ENCODE measurements at places on chromosomes 1 and 21. TPM values are rescaled to one million over a fixed set of nuclear protein-coding genes. Genes with fewer than 3 reads are reported as not detected.

The GJA4 gene
- total RNA-seq, result not detected

DNA sequence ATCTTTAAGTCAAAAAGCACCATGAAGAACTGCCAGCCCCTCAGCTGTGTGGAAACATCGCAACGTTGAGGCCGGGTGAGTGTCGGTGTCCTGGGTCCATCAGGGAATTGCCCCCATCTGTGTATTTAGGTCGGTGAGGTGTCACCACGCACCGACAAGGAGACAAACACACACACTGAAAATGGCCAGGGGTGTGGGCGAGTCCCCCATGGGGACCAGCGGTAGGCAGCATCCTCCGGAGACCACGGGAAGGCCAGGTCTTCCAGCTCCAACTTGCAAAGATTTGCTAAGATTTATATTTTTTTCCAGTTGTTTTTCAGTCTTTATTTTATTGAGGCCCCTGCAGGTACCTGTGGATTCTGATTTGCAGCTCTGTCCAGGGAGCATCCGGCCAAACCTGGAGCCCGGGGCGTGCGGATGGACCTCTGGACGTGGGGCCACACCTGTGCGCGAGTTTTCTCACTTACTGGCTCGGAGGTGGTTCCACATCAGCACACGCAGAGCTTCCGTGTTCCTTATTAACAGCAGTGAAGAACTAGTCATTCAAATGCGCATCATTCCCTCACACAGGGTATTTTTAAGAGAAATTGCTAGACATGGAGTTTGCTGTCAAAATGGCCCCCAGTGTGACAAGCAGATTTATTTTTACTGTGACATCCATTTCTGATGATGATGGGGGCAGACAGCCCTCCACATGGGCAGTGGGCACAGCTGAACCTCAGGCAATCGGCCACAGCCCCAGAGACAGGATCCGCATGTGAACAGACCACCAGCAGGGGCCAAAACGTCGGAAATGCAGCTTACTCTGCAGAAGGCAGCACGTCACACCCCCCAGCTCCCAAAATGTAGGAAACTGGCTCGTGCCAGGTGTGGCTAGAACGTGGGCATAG lies 17.2 kb upstream of the SLC19A1 start:
- DNase-seq, result peak; percentile 33

GRCh38 chr1:43524804-43525203 lies 5.9 kb upstream of the PTPRF start:
- no peak for DNase-seq

The IKBKE gene
- total RNA-seq, result 40.7 TPM

- DNase-seq, result peak; percentile 23
Observed at GRCh38 chr21:46459356-46460112, 843 bp downstream of the DIP2A start.

The UBE2J2 gene
- 80.5 TPM for total RNA-seq

DNA sequence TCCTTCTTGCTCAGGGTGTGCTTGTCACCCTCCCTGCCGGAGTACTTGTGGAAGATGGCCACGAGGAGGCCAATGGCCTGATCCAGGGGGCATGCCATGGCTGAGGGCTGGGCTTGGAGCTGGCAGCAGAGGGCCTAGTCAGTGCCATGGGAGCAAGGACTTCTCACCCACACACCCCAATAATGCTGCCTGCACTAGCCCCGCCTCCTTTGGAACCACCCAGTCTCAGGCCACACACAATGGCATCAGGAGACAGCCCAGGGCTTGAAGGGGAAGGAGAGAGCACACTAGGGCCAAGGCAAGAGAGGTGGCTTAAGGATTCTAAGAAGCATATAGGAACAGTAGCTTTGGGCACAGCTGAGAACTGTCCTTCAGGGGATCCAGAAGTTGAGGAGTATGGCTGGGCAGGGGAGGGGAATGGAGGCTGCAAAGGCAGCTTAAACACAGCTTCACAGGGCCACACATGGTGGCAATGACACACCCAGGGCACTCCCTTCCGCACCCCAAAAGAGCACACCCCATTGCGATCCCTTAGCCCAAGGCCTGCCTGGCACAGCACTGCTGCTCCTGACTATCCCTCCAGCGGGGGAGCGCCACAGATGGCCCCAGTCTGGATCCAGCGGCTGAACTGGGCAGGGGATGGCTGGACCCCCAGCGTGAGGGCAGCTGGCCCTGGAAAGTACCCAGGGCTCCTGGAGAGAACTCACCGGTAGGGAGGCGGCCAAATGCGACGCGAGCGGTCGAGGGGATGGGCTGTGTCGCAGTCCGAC lies at the start of gene S100A6:
Gene S100A6 (minus strand): TSS at position 750 of the 770 bp plus-strand sequence. CDS start 652 bp downstream, at position 98.
- DNase-seq, result peak; percentile 67

The ZNF683 gene
- total RNA-seq, result not detected

DNA sequence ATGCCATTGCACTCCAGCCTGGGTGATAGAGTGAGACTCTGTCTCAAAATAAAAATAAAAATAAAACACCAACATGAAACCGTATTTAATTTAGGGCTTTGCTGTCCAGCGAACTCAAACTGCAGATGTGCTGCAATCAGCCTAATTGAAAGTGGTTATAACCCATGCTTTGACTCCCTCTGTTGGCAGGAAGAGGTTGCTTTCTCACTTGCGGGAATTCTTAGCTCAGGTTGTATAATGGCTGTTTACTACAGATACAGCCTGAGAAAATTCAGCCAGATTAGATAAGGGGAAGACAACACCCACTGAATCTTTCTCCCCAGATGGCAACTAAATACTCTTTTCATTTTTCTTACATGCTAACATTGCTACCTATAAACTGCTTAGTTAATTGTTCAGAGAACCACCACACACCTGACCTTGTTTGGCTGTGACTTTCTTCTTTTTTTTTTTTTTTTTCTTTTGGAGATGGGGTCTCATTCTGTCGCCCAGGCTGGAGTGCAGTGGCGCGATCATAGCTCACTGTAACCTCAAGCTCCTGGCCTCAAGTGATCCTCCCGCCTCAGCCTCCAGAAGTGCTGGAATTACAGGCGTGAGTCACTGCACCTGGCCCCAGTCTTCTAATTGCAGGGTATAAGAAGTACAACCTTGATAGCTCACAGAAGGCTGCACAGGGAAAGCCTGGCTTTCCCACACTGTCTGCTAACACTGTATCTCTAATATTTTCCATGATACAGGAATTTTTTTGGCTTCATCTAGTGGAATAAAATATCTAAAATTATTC lies 34.6 kb downstream of the DNTTIP2 start:
- peak; percentile 30 for DNase-seq

DNA sequence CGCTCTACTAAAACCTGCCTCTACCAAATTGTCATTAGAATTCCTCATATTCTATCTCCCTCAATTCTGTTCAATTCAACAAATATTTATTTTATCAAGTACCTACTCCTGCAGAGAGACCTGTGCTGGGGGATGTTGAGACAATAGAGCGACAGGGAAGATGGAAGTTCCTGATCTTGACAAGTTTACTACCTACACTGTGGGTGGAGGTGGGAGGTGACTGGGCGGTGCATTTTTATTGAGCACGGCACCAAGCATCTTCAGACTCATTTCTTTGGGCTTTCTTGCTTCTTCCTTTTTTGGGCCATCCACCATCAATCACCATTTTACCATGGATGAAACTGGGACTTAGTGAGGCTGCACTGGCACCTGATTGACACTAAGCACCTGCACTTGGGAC lies 61.3 kb downstream of the KIRREL1 start:
- DNase-seq, result no peak

- no peak for DNase-seq
Observed at GRCh38 chr1:86872086-86872485, 41.8 kb downstream of the SELENOF start.

The ZCCHC17 gene
- total RNA-seq, result 15.1 TPM

- DNase-seq, result no peak
Observed at GRCh38 chr1:33852711-33853110, 11.2 kb upstream of the HMGB4 start.

The S100A10 gene
- total RNA-seq, result 290 TPM

GRCh38 chr1:114316204-114316603 lies 162.5 kb upstream of the SYT6 start:
- no peak for DNase-seq

DNA sequence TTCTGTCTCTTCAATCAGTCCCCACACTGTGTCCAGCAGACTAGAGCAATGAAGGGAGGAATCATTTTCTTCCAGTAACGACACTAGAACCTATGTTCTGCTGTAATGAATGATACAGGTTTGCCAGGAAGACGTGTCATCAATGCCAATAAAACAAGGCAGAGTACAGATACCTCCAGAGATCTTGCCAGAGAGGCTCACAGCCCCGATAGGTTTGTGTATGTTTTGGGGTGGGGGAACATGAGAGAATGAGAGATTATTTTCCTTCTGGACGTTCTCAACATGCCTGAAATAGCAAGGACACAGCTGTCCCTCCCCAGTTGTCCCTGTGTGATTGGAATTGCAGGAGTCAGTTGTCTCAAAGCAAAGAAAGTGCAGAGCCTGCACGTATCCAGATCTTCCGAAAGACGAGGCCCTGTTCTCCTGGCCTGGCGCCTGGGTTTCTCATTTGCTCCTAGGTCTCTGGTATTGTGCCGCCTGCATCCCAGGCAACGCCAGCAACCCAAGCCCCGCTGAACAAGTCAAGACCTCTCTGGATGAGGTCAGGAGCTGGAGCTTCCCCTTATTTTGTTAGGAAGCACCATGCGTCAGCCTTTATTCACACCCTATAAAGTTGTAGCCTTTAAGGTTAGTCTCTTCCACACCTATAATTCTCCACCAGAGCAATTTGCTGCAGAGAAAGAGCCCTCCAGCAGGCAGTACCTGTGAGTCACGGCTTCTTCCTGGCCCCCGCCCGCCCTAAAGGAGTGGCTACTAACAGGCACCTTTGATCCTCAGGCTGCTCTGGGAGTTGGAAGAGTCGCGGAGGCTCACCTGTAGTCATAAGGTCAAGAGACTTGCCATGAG lies 130.5 kb downstream of the TOMM20 start:
- DNase-seq, result no peak

The DNAJB4 gene
- 35.8 TPM for total RNA-seq

- no peak for DNase-seq
Observed at GRCh38 chr1:225155555-225155954, 226.1 kb downstream of the DNAH14 start.

DNA sequence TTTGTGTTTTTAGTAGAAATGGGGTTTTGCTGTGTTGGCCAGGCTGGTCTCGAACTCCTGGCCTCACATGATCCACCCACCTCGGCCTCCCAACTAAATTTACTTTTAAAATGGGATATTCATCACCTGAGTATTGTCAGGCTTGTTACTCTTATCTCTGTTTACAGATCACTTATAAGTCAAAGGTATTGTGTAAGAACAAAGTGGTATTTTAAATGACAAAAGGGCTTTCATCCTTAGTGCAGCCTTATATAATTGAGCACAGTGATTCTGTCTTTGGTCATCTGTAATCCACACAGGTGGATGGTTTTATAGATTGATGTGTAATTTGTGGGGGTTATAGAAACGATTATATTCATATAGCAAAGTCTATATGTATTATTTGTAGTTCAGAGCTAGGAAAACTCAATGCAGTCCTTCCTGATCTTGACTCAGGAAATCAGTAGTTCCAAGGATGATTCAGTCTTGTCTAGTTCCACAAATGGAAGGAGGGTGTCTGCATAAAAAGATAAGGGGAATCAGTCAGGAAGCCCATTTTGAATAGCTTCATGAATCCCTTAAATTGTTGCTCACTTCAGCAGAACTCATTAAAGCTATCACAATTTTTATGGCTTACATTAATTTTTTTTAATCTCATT lies 34.6 kb downstream of the STXBP3 start:
- DNase-seq, result no peak

The SPATA21 gene
- not detected for total RNA-seq

DNA sequence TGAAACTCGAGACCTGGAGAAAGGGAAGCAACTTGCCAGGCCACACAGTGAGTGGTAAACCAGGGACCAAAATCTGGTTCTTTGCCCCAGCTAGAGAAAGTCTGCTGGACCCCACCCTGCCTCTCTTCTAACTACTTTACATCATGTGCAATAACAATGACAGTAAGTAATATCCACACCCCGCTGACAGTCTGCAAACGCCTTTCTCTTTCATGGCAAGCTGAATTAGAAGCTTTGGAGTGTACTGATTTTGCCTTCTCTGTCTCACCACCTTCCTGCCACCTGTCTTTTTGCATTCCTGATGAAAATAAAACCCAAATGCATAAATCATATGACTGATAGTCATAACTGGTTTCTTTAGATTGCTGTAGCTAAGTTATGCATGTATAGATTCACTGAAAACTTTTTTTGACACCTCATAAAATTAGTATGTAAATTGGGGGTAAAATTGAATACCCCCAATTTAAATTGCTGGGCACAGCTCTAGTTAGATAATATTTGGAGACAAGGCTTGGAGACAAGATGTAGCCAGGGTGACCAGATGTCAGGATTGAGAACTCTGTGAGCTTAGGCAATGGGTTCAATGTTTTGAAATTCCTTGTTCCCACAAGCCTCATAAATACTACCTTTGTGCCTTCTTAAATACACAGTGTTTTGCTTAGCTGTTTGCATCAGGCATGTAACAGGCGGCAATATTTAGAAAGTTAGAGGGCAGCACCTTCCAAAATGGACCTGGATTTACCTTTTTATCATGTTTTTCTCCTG lies 73.5 kb downstream of the ST6GALNAC5 start:
- DNase-seq, result no peak

DNA sequence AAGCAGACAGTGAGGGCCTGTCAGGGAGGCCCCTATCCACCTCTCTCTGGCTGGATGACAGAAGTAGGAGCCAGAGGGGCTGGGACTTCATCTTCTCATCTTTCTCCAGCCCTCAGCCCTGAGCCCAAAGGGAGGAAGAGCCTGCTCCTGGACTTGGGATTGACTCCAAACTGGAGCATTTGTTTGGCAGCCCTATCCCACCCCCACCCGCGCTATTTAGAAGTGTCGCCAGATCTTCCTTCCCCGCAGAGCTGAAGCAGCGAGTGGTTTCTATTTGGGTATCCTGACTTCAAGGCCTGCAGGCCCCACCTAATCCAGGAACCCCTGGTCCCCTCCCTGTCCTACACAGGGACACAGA lies 9.6 kb downstream of the NES start:
- DNase-seq, result no peak

DNA sequence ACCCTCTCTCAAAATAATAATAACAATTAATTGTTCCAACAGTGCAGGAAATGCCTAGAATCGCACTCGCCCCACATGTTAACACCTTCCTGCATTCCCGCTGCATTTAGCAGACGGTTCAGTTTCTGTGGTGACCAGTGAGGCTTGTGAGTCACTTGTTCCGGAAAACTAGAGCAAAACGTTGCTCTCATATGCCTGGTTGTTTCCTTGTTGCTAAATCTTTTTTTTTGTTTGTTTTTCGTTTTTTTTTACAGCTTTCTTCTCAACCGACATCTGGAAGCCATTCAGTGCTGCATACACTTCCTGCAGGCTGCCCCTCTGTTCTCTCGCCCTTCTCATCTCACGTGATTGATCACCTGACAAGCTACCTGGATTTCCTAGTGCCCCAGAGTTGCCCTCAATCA lies 56.9 kb upstream of the TMPRSS2 start:
- DNase-seq, result no peak

GRCh38 chr1:41892301-41892781 lies 26.4 kb downstream of the HIVEP3 start:
- no peak for DNase-seq

The AMY2A gene
- total RNA-seq, result not detected

Measured in activated naive CD4-positive, alpha-beta T cell treated with anti-CD3 and anti-CD28 coated beads, Interleukin-2, amount 50 U/mL, for 72 hours (primary cell).